Brain microvascular endothelial cell (primary cell): ENCODE measurements at places on chromosomes 1 and 21.

- DNase-seq, result no peak
These were observed 38.0 kb upstream of the SH3GLB1 start for GRCh38 chr1:86666368-86666767.

- peak; percentile 61 for DNase-seq
These were observed 7.3 kb downstream of the GNG4 start for GRCh38 chr1:235642011-235642942.

GRCh38 chr1:181038399-181038873, 4.7 kb downstream of the MR1 start:
- DNase-seq, result peak; percentile 55

DNA sequence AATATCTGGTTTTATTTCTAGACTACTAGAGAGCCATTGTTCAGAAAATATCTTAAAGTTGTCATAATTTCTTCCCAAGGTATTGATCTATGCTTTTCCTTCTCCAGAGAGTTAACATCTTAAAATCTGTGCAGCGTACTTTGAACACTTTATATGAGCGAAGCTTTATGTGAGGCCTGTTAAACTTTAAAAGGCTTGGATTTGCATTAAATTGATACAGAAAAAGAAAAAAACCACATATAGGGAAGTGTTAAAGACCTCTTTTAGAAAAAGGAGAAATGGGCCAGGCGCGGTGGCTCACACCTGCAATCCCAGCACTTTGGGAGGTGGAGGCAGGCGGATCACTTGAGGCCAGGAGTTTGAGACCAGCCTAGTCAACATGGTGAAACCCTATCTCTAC, 59.2 kb upstream of the MORC3 start:
- no peak for DNase-seq
